ENCODE measurements at places on chromosomes 3 and 15.

GRCh38 chr15:59438625-59439290, 772 bp downstream of the FAM81A start:
- DNase-seq: peak; percentile 7

GRCh38 chr15:63135804-63136203, 14.1 kb downstream of the LACTB start:
- DNase-seq: no peak

DNA sequence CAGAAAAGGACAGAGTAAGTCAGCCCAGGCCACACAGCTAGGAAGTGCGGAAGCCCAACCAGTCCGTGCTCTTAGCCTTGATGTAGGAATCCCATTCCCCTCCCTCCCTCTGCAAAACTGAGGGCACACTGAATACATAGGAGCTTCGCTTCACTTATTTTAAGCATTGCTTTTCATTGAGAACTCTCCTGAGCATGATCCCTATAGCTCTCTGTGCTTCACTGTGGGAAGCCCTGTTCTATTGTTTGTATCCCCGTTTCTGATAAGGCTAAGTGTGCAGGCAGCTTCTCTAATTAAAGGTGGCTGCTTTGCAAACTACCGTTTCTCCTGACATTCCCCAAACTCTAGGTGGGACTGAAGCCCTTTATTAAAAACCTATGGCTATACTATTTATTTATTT, 29.9 kb downstream of the IL5RA start:
- no peak for DNase-seq

GRCh38 chr3:190877925-190878324, 15.4 kb upstream of the GMNC start:
- no peak for DNase-seq

- no peak for DNase-seq
Observed at GRCh38 chr3:17044855-17045254, 160.1 kb downstream of the PLCL2 start.

DNA sequence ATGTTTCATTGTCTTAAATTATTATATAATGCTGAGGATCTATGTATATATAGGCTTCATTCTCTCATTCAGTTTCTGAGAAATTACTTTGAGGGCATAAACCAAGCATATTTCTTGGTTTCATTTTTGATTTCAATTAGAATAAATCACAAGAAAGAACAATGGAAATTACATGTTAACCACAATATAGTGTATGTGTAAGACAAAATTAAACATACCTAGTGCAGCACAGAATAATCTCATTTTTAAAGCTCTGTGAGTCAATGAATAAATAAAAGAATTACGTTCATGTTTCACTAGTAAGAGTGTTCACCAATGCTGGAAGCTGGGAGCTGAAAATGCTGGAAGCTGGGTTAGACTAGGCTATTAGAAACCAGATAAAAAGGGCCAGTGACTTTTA, 72.8 kb downstream of the UBE3A start:
- DNase-seq: no peak

- DNase-seq: peak; percentile 11
Observed at GRCh38 chr3:136994772-136995516, 37.2 kb downstream of the IL20RB start.

- peak; percentile 75 for DNase-seq
Observed at GRCh38 chr15:80605591-80606150, 89.4 kb upstream of the ABHD17C start.

- no peak for DNase-seq
Observed at GRCh38 chr3:128563439-128563838, 70.4 kb upstream of the GATA2 start.

DNA sequence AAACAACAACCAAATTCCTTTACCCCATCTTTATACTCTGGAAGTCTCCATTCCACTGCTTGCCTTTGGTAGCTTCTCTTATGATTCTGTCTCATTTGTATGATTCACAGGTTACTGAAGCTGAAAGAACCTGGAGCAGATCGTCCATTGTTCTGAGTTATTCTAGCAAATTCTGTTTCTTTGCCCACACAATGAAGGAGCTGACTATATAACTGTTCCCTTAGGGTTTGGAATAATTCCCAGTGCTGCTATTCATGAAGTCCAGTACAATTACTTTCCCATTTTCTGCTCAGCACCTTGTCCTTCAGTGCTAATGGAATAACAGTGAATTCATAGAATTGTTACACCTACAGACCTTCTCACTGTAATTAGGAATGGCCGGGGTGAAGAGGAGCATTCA, 167.8 kb downstream of the CHST2 start:
- DNase-seq: no peak

GRCh38 chr3:118531816-118532215, 502.8 kb downstream of the IGSF11 start:
- no peak for DNase-seq

All from cerebellar cortex (tissue), 1 donor.